ENCODE measurements at places on chromosomes 3 and 15.

GRCh38 chr3:184305577-184305976, 6.5 kb downstream of the PSMD2 start:
- no peak for DNase-seq

- DNase-seq: no peak
Observed at GRCh38 chr15:45689616-45690015, 54.8 kb downstream of the SQOR start.

- DNase-seq: no peak
Observed at GRCh38 chr15:50312636-50313035, 42.4 kb downstream of the GABPB1 start.

DNA sequence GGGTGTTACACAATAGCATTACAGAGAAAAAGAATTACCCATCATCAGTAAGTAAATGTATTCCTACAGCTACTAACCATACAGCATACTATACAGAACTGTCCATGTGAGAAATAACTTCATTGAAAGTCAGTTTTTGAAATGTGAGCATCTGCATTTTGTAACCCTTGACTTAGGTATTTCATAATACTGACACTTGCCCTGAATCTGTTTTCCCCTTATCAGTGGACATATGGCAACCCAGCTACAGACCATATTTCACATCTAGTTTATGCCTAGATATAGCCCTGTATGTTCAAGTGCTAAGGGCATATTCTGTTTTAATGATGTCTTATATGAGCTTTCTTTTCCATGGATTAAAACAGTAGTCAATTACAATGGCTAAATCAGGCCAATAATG, 297.6 kb downstream of the TBC1D5 start:
- no peak for DNase-seq

All from fibroblast of the aortic adventitia (primary cell).